Suprapubic skin (tissue), 4 donors: ENCODE measurements at places on chromosomes 3 and 15. TPM values are rescaled to one million over a fixed set of nuclear protein-coding genes. Genes with fewer than 3 reads are reported as not detected.
A peak's percentile ranks its signal among the peaks of the same experiment; 100 is the strongest.

GRCh38 chr15:94383706-94384105, 152.3 kb downstream of the MCTP2 start:
- DNase-seq: no peak

DNA sequence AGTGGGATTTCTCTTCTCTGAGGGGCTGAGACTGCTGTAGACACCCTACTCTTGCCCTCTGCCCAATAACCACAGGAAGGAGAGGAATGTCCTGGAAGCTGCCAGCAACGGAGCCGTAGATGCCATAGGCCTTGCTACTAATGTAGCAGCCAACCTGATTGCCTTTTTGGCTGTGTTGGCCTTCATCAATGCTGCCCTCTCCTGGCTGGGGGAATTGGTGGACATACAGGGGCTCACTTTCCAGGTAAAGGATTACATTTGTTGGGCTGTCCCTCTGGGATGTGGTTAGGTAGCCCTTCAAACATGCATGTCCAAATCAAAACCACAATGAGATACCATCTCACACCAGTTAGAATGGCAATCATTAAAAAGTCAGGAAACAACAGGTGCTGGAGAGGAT, 16.1 kb downstream of the SLC28A2 start:
- no peak for DNase-seq

DNA sequence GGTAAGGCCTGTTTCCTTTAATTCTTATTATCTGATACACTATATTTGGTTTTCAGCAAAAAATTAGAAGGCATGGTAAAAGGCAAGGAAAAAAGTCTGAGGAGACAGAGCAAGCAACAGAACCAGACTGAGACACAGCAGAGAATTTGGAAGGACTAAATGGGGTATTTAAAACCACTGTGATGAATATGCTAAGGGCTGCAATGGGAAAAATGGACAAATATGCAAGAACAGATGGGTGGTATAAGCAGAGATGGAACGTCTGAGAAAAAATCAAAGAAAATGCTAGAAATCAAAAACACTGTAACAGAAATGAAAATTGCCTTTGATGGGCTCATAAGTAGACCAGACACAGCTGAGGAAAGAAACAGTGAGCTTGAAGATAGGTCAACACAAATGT, 50.8 kb upstream of the NSMCE3 start:
- no peak for DNase-seq

DNA sequence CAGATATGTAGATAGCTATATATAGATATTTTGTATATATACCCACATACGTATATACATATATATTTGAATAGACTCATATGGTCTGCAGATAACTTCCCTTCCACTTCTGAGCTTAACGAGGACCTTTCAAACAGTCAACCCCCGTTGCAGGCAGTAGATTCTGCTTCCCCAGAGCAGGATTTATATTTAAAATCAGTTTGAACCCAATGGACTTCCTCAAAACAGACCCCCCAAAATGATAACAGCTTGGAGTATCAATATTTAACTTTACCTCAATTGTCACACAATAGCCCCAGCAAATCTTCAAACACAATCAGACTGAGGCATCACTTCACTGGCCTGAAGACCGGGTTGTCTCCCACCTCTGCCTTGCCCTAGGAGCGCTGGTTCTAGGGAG, 218.3 kb downstream of the MEIS2 start:
- DNase-seq: no peak

GRCh38 chr3:120428924-120429323, 21.9 kb downstream of the FSTL1 start:
- DNase-seq: peak; percentile 20

- DNase-seq: no peak
Observed at GRCh38 chr3:189142527-189142926, 29.2 kb upstream of the TPRG1 start.

DNA sequence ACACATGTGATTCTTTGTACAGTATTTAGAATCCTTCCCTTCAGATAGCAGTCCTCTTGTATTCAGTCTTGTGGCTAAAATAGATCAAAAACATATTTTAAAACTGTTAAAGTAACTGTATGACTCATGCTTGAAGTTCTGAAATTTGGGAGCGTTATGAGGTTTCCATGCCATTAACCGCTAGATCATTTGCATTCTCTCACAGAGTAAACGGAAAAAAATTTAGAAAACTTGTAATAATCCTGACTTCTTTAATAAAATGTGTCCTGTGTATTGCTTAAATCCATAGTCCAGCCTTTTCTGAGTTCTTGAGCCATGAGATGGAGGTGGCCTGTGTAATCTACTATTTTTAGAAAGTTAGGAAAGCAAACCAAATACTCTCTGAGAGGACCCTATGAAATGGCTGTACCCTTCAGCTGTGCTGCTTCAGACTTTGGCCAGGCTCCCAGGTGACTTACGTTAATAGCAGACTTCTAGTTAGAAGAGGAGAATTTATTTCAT, 33.8 kb downstream of the MBNL1 start:
- no peak for DNase-seq

DNA sequence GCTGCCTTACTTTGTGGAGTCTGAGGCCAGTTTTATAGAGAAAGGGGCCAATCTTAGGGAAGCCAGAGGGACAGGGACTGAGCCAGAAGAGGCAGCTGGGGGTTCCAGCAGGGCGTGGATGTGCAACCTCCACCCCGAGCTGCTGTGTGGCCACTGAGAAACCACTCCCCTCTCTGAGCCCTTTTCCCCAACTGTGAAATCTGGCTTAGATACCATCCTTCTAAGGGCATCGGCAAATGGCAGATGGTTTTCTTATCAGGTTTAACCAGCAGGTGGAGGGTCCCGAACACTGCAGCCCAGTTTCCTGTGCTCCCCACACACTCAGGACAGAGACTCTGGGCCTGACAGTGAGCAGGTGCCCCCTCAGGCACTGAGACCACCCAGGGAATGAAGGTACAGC, 55.8 kb upstream of the SLC6A6 start:
- DNase-seq: no peak

DNA sequence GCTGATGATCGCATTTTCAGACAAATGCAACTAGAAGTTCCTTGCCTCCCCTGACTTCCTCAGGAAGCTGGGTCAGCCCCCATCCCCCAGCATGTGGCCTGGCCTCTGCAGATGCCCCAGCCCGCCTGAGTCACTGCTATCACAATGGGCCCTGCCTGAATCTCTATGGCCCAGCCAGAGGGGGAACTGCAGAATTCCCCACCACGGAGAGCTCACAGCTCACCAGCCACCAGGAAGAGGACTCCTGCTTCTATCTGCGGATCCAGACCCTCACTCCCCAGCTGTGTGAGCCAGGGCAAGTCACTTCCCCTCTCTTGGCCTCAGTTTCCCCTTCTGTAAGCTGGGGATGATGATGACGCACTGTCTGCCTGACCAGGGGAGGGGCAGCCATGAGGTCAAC, 6.9 kb downstream of the PLXND1 start:
- no peak for DNase-seq

Gene CHST2
- total RNA-seq: 6.8 TPM

Gene B4GALT4
- total RNA-seq: 13.6 TPM

Gene SENP8
- 1.3 TPM for total RNA-seq
